Activated CD8-positive, alpha-beta memory T cell treated with anti-CD3 and anti-CD28 coated beads, Interleukin-2, amount 10 ng/mL, durations not matched to agents 7 days and 5 days (primary cell): ENCODE measurements at places on chromosomes 2 and 18. TPM values are rescaled to one million over a fixed set of nuclear protein-coding genes. Genes with fewer than 3 reads are reported as not detected.
A peak's percentile ranks its signal among the peaks of the same experiment; 100 is the strongest.

- DNase-seq: no peak
Observed at GRCh38 chr2:28422908-28423741, 30.5 kb downstream of the FOSL2 start.

GRCh38 chr2:161121622-161122021 lies 38.6 kb upstream of the TANK start:
- no peak for DNase-seq

GRCh38 chr2:130824492-130825061 lies 12.1 kb upstream of the ARHGEF4 start:
- DNase-seq: peak; percentile 84

DNA sequence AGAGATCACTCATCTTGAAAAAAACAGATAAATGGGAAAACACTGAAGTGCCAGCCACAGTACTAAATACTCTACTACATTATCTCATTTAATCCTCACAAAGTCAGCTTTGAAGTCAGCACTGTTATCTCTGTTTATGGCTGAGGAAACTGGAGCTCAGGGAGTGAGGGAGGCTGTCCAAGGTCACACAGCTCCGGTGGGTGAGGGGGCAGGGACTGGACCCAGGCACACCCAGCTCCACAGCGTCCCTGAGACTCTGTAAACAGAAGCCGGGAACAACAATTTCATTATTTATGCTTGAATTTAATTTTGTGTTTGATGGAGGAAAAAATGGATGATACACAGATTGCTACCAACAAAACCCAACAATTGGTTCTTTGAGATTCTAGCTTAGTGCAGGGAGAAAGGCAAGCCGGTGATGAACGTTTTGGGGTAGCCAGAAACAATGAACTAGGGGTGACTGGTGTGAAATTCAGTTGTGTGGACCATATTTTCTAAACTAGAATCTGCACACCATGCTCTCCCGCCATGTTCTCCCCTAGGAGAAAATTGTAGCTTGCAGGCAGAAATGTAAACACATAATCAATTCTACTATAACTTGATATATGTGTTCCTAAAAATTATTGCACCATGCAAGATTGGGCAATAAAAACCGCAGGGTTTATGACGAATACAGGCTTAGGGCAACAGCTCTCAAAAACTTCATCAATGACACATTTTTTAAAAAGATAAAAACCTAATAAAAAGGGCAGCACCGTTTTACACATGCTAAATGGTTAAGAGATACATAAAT lies at the start of gene GREB1:
Gene GREB1 (plus strand): TSS at position 768 of the 793 bp plus-strand sequence. CDS start 22,570 bp downstream, outside the sequence.
- no peak for DNase-seq

DNA sequence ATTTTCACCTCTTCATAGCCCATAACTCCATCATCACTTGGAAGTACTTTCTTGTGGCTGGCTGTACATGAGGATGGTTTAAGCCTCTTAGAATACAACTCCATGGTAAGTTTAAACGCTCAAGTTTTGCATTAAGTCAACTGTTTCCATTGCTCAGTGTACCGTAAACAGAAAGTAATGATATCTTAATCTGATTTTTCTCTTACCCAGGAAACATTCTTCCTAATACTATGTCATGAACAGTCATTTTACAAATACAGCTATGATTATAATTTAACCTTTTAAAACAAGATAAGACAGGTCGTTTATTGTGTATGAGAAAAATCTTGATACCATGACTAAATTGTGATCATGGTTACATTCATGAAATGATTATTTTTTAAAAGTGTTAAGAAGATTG lies 11.6 kb upstream of the DYNC2LI1 start:
- no peak for DNase-seq

DNA sequence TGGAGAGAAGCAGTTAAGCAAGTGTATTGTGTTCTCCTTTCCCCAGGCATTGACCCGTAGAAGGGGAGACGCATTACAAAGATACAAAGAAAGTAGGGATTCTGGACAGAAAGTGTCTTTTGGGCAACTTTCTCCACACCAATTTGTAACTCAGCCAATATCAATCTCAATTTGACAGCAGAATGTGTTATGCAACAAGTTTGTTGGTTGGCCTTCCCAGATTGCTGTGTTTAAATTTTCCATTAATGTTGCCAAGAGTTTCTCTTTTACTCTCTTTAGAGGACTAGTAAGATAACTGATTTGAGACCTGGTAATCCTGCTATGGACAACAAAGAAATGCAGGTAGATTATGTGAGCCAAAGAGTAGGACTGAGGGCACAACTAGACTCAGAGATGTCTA lies 279.6 kb downstream of the ZNF804A start:
- DNase-seq: no peak

Gene DSEL
- 0.05 TPM for total RNA-seq

DNA sequence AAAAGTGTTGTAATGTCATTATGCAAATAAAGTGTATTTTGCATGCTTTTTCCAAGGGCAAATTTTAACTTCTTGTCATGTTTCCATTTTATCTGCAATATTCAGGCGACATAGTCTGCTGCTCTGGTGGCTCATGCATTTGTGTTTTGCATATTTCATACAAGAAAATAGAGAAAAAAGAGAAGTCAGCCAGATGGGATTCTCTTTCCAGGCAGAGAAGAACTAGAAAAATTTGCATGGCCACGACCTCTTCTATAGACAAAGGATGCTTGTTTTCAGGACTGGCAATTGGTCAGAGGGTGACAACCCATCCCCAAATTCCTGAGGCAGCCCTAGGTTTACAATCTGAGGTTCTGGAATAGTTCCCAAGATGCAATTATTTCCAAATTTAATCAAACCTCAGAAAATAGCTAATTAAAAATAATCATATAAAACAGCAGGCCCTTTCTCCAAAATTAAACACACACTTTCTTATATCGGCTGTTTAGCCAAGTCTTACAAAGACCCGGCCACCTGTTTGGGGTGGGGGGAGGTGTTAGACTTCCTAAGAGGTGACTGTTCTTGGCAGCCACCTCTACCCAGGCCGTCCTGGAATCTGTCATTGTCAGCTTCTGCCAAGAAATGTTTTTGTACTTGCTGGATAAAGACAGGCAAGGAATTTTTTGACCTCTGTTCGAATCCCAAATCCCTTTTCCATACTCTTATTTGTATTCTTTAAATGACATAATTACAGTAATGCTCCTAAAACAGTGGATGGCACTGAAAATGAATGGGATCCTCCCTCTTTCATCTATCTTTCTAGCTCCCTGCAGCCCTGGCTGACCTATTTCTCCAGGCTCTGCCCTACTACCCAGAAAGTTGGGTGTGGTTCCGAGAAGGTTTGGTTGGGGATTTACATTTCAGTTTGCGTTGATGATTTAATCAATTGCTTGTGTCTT lies 20.8 kb upstream of the SOS1 start:
- DNase-seq: peak; percentile 60

DNA sequence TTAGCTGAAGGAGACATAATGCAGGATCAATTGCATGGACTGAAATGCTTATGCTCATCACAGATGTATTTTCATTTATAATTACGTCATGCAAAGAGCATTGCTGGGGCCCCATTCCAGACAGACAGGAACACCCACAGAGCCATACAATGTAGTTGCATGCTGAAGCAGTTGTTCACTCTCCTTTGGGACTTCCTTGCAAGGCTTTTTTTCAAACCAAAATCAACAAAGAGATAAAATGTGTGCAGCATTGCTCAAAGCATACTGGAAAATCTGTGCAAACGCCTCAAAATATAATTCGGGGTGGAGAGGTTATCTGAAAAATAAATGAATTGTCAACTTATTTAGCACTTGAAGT lies 463.2 kb downstream of the CDH2 start:
- no peak for DNase-seq

DNA sequence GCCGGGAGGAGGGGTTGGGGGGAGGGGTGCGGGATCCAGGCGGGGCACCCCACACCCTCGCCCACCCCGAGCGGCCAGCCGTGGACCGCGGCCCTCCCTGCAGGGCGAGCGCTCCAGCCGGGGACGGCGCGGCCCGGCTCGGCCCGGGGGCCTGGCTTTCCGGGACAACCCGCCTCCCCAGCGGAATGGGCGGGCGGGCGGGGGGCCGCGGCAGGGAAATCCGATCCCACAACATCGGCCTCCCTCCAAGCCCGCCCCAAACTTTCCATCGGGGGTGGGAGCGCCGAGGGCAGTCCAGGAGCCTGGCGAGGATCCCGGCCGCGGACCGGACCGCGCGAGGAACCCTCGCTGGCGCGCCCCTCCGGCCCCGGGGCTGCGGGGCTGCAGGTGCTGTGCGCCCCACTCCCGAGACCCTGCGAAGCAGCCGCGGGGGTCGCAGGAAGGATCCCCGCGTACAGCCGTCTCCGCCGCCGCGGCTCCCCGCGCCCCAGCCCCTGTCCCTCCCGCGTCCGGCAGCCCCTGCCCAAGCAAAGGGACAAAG lies 529 bp downstream of the SEMA4C start:
- no peak for DNase-seq

DNA sequence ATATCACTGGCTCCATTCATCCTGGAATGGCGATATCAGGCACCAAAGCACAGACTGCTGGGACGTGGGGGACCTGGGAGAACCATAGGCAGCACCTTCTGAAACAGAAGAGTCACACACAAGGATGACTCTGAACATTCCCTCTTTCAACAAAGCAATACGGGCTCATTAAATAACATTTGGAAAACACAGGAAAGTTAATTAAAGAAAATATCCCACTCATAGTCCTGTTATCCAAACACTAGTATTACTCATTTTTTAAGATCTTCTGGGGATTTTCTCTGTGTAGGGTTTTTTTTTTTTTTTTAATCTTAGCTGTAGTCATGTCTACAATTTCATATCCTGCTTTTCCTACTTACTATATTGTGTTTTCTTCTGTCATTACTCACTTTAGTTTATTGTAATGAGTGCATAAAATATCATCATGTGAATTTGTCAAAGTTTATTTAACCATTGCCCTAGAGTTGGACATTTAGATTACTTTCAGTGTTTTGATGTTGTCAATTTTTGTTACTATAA lies 70.0 kb upstream of the SP3 start:
- DNase-seq: no peak

DNA sequence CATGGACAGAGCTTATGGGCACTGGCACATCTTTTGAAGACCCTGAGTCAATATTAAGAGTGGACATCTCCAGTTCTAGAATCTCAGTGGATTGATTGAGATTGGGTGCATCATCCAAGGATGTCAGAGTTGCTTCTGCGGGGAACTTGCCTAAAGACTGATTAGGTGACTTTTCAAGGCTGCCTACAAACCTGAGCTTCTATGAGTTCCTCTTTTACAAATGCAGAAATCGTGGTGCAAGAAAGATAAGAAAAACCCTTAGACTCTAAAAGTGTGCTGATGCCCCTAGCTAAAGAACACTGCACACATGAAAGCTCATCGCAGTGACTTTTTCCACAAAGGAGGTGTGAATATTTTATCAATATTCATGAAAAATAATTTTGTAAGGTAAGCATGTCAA lies 86.8 kb upstream of the NEDD4L start:
- no peak for DNase-seq

Gene SLC30A3
- 0.38 TPM for total RNA-seq

GRCh38 chr2:204197336-204198005 lies 260.9 kb downstream of the ICOS start:
- DNase-seq: no peak

DNA sequence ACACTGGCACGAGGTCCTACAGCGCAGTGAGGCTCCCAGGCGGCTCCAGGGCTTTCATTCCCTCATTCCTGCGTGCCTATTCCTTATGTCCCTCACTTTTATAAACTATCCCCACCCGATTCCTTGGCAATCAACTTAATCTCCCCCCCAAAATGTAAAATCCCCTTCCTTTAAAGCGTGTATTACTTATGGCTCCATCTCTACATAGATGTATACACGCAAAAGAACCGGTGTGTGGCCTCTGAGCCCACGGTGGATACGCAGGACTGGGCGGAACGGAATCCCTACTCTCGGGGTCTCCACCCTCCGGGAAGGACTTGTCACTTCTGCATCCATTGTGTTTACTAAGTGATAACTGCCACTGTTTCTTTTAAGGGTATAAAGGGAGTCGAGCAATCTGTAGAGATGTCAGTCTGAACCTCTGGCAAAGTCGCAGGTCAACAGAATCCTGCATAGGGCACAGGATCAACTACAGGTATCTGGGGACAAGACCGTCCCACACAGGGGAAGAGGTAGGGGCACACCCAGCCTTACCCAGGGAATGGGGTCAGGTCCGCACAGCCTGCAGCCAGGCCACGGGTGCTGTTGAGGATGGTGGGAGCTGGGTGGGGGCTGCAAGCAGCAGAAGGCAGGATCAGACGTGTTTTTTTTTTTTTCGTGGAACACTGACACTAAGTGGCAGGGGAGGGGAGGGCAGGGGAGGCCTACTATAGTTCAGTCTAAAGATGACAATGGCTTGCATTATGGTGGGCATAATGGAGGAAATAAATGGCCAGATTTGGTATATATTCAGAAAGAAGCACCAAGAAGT lies 42.1 kb downstream of the HDLBP start:
- no peak for DNase-seq

- DNase-seq: no peak
Observed at GRCh38 chr18:55144193-55144930, 185.1 kb upstream of the CCDC68 start.

- no peak for DNase-seq
Observed at GRCh38 chr2:171018522-171018921, 89.5 kb downstream of the GORASP2 start.

Gene RAB12
- total RNA-seq: 13.6 TPM

Gene TUBB8B
- total RNA-seq: not detected

DNA sequence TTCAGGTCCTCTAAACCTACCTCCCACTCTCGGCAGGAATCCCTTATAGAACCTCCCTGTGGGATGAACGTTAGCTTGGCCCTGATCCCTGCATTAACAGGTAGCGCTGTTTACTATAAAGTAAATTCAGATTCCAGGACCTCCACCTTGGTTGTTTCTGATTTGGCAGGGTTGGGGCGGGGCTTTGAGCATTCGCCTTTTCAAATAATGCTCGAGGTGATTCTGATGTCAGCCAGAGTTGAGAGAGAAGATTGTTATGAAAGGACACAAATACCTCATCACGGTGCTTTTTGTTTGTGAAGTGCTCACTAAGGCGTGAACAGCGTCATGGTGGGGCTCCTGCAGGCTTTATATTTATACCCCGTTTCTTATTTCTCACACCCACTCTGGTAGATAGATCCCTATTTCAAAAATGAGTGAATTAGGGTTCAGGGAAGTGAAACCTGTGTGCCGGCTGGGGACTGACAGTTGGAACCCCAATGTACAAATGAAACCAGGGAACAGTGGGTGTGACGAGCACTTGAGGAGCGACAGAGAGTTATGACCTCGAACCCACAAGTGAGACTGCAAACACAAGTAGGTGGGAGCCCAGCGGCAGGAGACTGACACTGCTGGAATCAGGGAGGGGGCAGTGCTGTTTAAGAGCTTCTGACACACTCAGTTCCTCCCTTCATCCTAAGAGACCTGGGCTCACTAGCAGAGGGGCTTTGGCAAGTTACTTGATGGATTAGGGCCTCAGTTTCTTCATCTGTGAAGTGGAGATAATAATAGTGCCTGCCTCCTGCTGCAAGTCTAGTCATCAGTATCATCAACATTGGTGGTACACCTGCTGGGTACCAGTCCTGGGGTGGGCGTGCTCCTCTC lies 14.2 kb upstream of the CXCR4 start:
- peak; percentile 75 for DNase-seq
